ENCODE measurements at places on chromosomes 4 and X.

- DNase-seq = no peak
Measured at GRCh38 chr4:151664289-151664688, 96.5 kb downstream of the GATB start.

DNA sequence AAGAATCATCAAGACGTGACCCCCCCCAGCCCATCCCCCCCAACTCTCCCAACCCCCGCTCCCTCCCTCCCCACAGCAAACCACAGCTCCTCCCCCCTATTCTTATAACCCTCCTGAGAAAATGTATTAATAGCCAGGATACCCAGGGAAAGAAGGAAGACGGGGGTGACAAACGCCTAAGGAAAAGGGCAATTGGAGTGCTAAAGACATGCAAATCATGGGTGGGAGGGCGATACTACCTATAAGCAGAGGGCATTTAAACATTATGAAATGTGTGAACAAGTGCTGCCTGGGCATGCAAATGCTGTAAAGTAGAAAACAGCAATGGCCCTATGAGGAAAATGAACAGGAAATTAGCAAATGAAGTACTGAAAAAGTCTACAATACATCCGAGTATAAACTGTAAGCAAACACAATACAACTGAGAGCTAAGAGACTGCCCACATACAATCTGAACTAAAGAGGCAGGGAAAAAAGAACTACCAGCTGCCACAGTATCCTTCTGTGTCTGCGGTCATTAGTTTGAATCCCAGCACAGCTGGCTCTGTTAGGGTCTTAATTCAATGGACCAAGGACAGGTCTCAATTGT, 2.4 kb downstream of the CXXC4 start:
- no peak for DNase-seq

DNA sequence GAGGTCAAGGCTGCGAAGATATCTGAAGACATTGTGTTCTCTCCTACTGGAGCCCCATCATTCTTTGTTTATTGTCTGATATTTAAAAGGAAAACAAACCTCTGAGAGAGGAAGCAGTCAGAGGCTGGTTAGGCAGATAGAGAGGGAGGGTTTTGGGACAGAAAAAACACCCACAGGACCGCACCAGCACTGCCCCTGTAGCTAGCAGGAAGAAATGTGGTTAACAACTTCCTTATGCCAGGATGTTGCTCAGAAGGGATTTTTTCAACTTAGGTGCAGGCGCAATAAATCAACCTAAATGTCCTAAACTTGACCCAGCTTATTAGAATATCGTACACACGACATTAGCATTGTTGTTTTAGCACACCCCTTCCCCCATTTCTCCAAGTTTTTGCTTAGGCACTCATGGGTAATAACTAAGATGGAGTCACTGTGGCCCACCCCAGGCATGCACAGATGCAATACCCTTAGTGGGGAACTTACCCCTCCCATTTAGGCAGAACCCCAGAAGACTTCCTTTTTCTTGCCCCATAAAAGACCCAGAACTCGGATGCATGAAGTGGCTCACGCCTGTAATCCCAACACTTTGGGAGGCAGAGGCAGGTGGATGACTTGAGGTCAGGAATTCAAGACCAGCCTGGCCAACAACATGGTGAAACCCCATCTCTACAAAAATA, 2.8 kb upstream of the ZNF718 start:
- DNase-seq = peak; percentile 65

- no peak for DNase-seq
Measured at GRCh38 chr4:71293705-71294104, 45.1 kb upstream of the SLC4A4 start.

DNA sequence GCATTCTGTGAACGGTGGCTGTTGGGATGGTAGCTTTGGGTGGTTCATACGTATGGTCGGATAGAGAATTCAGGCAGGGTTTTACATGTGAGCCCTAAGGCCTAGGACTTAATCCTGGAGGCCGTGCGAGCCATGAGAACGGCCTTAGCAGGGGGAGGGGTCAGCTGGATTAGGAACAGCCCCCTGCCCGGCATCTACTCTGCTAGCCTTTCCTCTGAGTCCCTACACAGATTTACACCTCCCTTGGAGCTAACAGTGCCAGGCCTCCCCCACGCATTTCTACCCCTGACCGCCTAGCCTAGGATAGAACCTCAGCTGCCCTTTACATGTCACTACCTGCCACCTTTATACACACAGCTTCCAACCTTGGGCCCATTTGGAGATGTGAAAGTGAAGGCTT, 7.1 kb downstream of the PRAF2 start:
- DNase-seq = no peak

All from activated effector memory CD4-positive, alpha-beta T cell treated with anti-CD3 and anti-CD28 coated beads, Interleukin-2, amount 50 U/mL, for 16 hours (primary cell).